ENCODE measurements at places on chromosomes 4 and X. TPM values are rescaled to one million over a fixed set of nuclear protein-coding genes. Genes with fewer than 3 reads are reported as not detected.

Gene GPR82
- 0.10 TPM for polyA plus RNA-seq

Gene TEC
- polyA plus RNA-seq = 0.98 TPM

Gene ATP1B4
- 0.48 TPM for polyA plus RNA-seq

Gene HGFAC
- polyA plus RNA-seq = 5.2 TPM

Gene RPL9
- 733 TPM for polyA plus RNA-seq

Gene MAP3K15
- 0.66 TPM for polyA plus RNA-seq

Gene EVC2
- 2.0 TPM for polyA plus RNA-seq

Gene GLRB
- polyA plus RNA-seq = 35.6 TPM

Gene PRDM8
- 44.4 TPM for polyA plus RNA-seq

Gene ADH6
- polyA plus RNA-seq = 0.38 TPM

Gene FHDC1
- 8.1 TPM for polyA plus RNA-seq

Gene SSX1
- polyA plus RNA-seq = not detected

Gene TSPAN6
- polyA plus RNA-seq = 69.9 TPM

Gene CLOCK
- 12.5 TPM for polyA plus RNA-seq

Gene C4orf36
- 3.8 TPM for polyA plus RNA-seq

Gene GSPT2
- 28.3 TPM for polyA plus RNA-seq

Gene ADRA2C
- 5.3 TPM for polyA plus RNA-seq

Gene TNMD
- polyA plus RNA-seq = 3.5 TPM

Gene PPP2R2C
- 114 TPM for polyA plus RNA-seq

Gene MAGEB17
- polyA plus RNA-seq = 0.30 TPM

Gene SCRG1
- 98.4 TPM for polyA plus RNA-seq

Gene COX18
- 22.4 TPM for polyA plus RNA-seq

Gene HPGDS
- polyA plus RNA-seq = 6.9 TPM

Gene GLRA3
- 14.4 TPM for polyA plus RNA-seq

Gene EDA2R
- 3.0 TPM for polyA plus RNA-seq

Gene CT45A7
- 0.33 TPM for polyA plus RNA-seq

Gene MUC7
- not detected for polyA plus RNA-seq

Gene CC2D2A
- polyA plus RNA-seq = 38.2 TPM

Gene LINC00632
- 150 TPM for polyA plus RNA-seq

Gene APLN
- 10.3 TPM for polyA plus RNA-seq

Gene NAT8L
- polyA plus RNA-seq = 62.2 TPM

Gene CXCL11
- not detected for polyA plus RNA-seq

Gene ERAS
- polyA plus RNA-seq = 0.73 TPM

Gene TBX22
- polyA plus RNA-seq = 0.21 TPM

Data from spinal cord (tissue), 10 donors.